A549 (cell line): ENCODE measurements at places on chromosomes 4 and X.

DNA sequence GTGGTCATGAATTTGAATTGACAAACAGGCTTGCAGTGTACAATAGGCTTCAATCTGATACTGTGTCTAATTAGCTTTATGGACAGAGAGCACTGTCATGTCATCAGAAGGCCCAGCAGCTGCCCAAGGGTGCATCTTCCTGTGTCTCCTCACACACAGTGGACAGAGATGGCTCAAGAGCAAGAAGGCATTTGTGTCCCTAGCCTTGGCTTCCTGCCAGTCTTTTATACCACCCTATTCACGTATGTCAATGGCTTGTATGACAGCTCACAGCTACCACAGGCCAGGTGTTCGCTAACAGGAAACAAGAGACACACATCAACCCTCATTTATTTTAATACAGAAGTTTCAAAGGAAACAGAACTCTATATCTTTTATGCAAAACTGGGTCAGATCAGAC, 874.0 kb upstream of the AGA start:
- no peak for DNase-seq

DNA sequence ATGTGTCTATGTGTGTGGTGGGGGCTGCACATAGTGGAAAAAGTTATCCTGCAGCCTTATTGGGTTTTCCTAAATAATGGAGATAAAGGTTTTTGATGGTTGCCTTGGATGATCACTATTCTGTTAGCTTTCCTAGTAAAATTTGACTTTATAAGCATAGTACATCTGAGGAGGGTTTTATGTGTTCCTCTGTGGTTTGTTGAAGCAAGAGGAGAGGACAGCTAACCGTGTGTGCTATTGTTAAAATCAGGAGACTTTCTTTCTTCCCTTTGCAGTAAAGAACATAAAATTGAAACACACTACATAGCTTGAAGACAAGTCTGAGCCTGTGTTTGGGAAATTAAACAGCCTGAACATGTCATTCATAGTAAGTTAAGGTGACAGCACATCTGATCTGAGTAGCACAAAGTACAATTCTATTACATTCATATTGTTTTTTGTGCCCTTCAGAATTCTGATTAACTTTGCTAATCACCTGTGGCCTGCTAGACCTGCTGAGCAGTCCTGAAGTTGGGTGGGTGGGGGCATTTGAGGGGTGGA, 36.8 kb downstream of the C4orf51 start:
- no peak for DNase-seq

DNA sequence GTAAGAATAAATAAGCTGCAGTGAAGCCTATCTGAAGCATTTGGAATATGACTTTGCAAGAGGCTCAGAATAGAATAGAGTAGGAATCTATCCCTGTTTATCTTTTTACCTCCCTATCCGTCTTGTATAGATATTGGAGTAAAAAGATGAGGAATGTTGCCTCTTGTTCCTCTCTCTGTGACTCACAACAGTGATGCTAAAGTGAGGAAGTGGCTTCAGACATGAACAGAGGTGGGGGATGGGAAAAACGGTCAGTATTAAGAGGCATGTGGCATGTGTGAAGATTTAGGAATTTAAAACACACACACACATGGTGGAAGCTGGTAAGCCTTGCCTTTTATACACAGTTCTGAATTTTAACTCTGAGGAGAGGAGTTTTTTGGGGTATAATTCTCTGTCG, 3.8 kb upstream of the DCAF4L1 start:
- no peak for DNase-seq

DNA sequence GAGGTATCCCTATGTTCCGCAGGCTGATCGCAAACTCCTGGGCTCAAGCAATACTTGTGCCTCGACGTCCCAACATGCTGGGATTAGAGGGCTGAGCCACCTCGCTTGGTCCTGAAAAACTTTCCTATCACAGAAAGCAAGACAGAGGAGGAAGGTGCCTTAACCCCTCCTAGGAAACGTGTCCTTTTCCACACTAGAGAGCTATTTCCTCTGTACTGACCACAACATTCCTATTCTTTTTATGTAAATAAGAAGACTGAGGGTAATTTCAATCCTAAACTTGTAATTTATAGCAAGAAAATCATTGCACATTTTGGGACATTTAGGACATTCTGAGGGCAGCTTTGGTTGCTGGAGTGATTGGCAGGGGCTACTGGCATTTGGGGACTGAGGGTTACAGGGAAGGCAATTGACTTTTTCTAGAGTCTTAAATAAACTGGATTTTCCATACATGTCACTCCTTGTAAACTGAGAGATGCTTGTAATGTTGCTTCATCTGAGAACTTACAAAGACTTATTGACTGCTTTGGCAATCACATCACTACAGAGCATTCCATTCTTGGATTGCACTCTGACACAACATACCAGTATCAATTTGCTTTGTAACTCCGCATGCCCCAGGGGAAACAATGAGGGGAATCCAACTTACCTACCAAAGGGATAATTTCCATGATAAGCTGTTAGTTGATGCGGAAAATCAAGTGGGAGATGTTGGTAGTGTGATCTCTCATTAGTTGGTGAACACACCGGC, 15.6 kb downstream of the XAGE3 start:
- no peak for DNase-seq

GRCh38 chrX:151536571-151536970, 26.9 kb upstream of the PASD1 start:
- DNase-seq = no peak

- no peak for DNase-seq
Measured at GRCh38 chr4:8351931-8352367, 82.4 kb downstream of the HTRA3 start.

GRCh38 chrX:129653181-129653970, 1.4 kb downstream of the APLN start:
- DNase-seq = no peak

DNA sequence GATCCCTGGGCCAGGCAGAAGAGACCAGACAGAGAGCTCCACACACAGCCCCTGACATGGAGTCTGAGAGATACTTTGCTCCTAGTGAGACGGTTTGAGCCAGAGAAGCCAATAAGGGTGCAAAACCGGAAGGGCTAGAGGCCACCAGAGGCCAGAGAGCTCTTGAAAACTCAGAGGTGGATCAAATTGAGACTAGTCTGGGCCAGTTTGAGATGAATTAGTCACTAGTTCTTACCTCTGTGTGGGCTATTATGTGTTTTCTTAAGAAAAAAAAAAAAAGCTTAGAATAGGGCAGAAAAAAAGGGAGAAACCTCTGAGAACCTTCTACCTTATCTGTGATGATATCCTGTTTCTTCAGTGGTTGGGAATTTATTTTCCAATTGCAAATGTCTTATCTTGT, 110.4 kb upstream of the EDNRA start:
- DNase-seq = no peak

DNA sequence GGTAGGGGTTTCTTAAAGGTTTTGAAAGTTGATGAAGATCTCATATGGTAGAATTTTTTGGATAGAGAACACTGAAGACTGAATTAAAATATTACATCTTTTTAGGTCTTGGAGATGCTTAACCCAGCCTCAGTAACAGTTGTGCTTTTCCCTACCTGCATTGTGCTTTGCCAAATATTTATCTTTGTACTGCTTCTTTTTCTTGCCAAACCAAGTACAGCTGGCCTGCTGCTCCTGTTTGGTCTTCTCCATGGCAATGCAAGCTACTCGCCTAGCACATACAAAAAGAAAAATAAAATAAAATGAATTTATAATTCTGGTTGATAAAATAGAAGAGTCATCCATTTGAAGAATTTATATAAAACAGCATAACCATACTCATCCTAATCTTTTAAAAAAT, 95.4 kb downstream of the NYX start:
- no peak for DNase-seq

GRCh38 chr4:18976884-18977283, 955.3 kb upstream of the LCORL start:
- no peak for DNase-seq

- no peak for DNase-seq
Measured at GRCh38 chrX:13994104-13994503, 35.6 kb downstream of the GEMIN8 start.

DNA sequence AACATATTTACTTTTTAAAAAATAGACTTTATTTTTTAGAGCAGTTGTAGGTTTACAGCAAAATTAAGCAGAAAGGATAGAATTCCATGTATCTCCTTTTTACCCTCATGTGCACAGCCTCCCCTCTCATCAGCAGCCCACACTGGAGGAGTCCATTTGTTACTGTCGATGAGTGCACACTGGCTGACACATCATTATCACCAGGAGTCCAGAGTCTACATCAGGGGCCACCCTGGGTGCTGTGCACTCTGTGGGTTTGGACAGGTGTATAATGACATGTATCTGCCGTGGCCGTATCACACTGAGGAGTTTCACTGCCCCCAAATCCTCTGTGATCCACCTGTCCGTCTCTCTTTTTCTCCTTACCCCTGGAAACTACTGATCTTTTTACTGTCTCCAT, 26.3 kb downstream of the TBC1D14 start:
- no peak for DNase-seq
